ENCODE measurements at places on chromosomes 4 and X.

- DNase-seq = no peak
Observed at GRCh38 chr4:111839141-111839540, 306.1 kb upstream of the FAM241A start.

DNA sequence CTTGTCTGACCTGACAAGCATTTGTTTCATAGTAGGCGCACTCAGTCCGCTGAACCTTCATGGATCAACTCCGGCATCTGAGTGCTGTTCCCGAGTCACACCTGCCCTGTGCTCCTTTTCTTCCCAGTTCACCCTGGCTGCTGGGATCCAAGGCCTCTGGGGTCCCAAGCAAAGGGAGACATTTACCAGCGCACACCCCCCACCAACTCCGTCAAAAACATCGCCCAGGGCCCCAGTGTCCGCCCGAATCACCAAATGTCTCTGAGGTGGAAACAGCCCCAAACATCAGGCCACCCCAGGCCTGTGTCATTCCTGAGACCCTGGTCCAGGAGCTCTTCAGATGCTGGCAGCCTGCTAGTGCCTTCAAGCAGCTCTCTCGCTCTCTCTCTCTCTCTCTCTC is 5.1 kb downstream of the BLOC1S4 start:
- no peak for DNase-seq

GRCh38 chr4:155079871-155080270 is 128.6 kb upstream of the NPY2R start:
- DNase-seq = no peak

DNA sequence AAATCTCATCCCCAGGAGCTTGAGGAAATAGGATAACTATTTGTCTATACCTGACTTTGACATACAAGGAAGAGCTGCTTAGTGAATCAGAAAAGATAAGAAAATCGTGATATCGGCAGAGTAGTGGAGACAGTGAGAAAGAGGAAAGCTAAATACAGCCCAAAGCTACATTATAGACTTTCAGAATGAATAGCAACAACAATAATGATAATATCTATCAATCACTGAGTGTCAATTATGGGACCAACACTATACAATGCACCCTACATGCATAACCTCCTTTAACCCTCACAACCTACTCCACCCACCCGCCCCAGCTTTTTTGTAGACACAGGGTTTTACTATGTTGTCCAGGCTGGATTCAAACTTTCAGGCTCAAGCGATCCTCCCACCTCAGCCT is 205.1 kb downstream of the PPP3CA start:
- DNase-seq = no peak

DNA sequence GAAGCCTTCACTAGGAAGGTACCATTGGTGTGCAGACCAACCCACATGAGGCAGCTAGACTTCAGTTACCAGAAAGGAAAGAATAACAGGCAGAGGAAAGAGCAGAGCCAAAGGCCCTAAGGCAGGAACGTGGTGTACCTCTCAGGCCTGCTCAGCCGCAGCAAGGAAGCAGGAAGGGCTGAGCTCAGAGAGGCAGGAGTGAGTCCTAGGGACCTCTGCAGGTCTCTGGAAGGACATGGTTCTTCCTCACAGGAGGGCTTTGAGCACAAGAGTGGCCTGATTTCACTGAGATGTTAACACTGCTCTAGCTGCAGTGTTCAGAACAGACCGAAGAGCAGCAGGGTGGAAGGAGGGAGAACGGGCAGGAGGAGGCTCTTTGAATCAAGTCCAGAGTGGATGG is 124.6 kb downstream of the DCHS2 start:
- no peak for DNase-seq

DNA sequence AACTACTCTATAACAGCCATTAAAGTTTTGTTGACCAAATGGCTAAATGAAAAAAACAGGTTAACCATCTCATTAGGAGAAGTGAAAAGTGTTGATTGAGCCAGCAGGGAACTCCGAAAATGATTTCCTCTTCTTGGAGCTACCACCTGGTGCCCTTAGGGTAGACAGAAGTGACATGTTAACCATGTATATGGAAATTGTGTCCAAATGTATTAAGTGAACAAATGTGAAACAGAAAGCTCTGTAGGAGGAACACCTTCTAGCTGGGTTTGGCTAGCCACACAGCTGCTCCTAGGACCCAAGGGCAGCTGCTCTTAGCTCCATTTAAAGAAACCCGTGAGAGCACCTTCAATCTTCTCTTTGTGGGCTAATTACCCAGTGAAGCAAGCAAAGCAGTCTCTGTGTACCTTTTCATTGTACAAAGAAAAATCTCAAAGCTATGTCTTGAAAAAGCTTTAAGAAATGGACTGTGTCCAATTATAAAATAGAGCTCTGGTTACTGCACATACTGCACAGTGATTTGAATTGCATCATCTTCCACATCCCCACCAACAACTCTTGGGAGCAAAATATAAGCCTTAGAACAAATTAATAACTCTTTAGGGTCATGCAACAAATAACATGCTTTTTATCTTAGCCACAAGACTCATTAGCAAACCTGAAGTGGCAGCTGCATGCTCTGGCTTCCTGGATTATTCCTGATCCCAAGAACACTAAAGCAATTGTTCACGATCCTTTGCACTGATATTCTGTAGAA is 59.2 kb upstream of the PARM1 start:
- no peak for DNase-seq

GRCh38 chrX:24228596-24228995 is 79.1 kb downstream of the ZFX start:
- DNase-seq = no peak

GRCh38 chrX:52933976-52934703 is 24.2 kb downstream of the FAM156A start:
- no peak for DNase-seq

GRCh38 chrX:48918643-48919340 is at the start of gene PIM2:
TSS of gene PIM2 (minus strand) at chrX:48919024. CDS start at chrX:48918834, 190 bp downstream.
- DNase-seq = peak; percentile 71

- no peak for DNase-seq
Observed at GRCh38 chrX:153812220-153812619, 17.8 kb downstream of the SSR4 start.

DNA sequence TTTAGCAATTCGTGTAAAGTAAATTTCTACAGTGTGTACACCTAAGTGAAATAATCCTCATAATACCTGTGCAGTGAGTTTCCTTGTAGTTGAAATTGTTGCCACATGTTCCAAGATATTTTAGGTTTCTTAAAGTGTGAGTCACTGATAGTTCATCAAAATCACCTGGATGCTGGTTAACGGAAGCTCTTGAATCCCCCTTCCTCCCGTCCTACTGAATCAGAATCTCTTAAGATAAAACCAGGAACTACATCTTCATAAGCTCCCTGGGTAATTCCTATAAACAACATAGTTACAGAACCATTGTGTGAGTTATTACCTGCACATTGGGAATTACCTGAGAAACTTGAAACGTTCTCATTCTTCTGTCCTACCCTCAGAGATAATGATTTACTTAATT is 197.4 kb upstream of the HS3ST1 start:
- DNase-seq = no peak

GRCh38 chr4:53479736-53480525 is 102.5 kb downstream of the FIP1L1 start:
- DNase-seq = no peak

GRCh38 chrX:78029663-78030062 is 60.2 kb upstream of the PGAM4 start:
- no peak for DNase-seq

DNA sequence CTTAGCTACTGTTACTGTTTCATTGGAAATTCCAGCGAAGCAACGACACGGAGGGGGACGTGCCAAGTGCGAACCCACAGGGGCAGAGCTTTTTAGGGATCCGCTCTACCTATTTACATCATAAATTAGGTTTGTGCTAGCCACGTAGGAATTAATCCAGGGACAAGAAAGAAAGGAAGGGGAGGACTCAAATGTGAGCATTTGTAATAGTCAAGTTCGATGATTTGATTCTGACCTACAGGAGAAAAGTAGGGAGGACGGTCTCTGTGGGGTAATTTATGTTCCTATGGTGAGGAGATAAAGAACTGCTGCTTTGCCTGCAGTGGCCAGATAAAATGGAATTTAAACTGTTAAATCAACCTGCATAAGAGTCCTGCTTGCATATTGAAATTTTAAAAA is 1.7 kb downstream of the INTS6L start:
- DNase-seq = no peak

- DNase-seq = no peak
Observed at GRCh38 chr4:164894702-164895101, 17.7 kb downstream of the APELA start.

DNA sequence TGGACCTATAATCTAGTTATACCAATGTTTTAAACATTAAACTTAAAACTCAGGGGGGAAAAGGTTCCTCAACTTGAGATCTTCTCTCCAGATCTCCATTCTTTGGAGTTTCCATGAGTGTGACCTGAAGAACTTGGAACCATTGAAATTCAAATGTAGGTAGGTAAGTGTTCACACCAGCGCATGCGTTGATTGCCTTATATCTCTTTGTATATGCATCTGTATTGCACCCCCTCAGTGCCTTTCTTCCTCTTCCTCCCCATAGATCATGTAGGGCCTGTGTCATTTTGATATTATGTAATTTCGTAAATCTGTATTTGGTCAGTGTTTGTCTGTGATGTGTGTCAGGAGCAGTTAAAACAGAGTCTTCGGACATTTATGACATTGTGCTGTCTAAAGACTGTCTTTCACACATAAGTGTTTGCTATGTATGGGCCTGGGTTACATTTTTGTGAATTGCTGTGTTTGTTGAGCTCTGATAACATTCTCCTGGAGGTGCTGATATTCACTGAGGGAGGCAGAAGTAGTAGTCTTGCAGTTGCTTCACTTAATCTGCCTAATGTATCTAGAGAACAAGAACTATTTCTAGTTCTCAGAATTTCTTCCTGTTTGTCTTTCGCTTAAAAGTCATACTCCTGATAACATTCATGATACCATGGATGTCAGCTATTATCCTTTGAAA is 126.3 kb downstream of the RAP1GDS1 start:
- DNase-seq = no peak

DNA sequence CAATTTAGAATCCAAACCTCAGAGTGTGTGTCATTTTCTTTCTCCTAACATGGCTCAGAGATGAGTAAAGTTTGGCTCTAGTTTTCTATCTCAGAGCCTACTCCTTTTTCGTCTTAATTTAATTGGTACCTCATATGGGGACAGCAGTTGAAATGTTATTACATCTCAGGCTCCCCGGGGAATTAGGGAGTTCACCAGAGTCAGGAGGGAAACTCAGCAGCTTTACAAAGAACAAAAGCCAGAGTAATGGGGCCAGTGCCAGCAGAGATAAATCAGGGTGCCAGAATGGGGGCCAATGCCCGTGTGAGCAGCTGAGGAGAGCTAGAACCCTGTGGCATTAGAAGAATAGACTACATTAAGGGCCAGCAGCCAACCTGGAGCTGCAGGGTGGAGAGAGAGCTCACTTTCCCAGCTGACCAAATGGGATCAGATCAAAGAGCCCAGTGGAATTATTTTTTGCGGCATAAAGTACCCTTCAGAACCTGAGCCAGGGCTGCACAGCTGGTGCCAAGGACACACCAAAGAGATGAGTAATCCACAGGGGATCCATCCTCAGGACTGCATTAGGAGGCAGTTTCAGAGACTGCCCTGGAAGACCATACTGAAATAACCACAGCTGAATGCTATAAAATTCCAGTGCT is 207.1 kb upstream of the DKK2 start:
- no peak for DNase-seq

GRCh38 chr4:104408878-104409277 is 85.8 kb downstream of the CXXC4 start:
- no peak for DNase-seq

DNA sequence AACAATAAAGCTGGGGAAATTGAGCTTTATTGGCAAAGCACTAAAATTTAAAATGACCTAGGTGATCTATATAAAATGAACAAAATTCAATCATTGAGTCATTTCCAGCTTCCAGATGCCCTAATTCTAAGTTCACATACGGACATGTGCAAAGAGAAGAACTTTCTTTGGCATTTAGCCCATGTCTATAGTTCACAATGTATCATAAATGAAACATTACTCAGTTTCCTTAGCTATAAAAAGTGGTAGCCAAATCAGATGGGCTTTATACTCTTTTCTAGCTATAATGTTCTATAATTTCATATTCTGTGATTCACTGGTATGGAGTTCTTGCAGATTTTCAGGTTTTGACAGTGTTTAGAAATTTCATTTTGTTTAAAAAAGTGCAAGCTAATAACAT is 327.4 kb downstream of the KCTD8 start:
- DNase-seq = no peak

GRCh38 chrX:10795721-10796120 is 175.3 kb upstream of the MID1 start:
- DNase-seq = no peak

DNA sequence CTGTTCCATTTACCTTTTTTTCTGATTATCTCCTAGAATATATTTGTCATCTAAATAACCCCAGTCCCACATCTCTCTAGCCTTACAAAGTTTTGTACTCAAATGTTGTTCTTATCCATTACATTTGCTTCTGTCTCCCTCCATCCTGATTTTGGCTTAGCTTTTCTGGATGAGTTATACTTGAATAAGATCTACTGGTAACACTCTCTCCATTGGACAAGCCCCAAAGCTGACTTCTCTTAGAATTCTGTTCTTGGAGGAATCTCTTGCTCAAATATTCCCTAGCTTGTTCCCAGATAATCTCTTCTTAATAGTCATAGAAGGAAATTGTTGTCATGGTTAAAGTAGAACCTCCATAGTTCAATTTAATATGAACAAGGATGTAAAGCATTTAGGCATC is 115.5 kb upstream of the HS3ST1 start:
- DNase-seq = no peak

DNA sequence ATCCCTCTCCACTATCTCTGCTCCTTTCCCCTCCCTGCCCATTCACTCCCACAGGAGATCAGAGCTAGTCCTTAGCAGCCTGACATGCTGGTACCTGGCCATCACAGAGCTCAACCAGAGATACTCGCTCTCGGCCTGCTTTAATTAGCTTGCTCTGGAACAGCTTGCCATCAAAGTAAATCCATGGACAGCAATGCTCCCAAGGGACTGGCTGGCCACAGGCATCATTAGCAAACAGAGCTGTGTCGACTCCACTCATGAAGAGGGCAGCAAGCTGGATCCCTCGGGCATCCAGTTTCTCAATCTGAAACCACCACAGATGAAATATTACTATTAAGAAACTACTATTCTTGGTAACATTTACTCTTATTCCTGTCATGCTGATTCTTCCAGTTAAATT is 43.4 kb upstream of the PHF8 start:
- no peak for DNase-seq

- DNase-seq = no peak
Observed at GRCh38 chr4:7201420-7202305, 9.3 kb downstream of the SORCS2 start.

- no peak for DNase-seq
Observed at GRCh38 chr4:182886768-182887167, 30.4 kb downstream of the DCTD start.

- no peak for DNase-seq
Observed at GRCh38 chrX:38868941-38869401, 67.7 kb downstream of the MID1IP1 start.

GRCh38 chrX:1833656-1834360 is 218.9 kb downstream of the ASMT start:
- no peak for DNase-seq

GRCh38 chr4:185381288-185382196 is 14.2 kb downstream of the LRP2BP start:
- no peak for DNase-seq

All from stimulated activated CD8-positive, alpha-beta memory T cell treated with anti-CD3 and anti-CD28 coated beads, Interleukin-4, amount 100 ng/mL, for 1 hour (primary cell).